ENCODE measurements at places on chromosomes 5 and 9.

DNA sequence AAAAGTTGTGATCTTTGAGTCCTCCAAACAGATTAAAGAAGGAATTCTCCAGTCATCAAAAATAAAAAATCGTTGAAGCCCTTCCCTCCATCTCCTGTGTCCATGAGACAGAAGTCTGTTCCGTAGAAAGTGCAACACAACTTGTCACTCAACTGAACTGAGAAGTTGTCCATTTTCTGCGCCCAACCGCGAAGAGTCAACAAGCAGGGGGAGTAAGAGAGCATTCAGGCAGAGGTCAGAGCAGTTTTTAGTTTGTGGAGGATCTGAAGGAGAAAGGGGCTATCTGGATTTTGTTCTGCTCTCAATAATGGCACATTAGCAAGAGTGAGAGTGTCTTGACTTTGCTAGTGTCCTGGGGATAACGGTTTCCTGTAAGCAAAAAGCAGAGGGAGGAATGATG, 303.9 kb downstream of the ICE1 start:
- no peak for DNase-seq

DNA sequence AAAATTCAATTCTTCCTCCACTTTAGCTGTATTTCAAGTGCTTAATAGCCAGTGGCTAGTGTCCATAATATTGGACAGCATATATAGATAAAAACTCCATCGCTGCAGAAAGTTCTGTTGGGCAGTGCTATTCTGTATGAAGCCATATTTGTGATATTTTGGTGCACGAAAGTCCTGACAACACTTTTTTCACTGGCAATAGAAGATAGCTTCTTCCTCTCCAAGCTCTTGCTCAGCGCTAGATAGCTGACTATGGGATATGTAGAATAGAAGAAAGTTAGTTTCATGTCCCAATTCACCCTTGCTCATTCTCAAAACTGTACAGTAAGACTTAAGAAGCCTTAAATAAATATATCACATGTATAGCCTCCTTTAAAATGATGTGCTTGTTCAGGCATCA, 269.9 kb downstream of the TLR4 start:
- no peak for DNase-seq

- DNase-seq = no peak
Observed at GRCh38 chr5:135341696-135342550, 57.1 kb downstream of the MACROH2A1 start.

DNA sequence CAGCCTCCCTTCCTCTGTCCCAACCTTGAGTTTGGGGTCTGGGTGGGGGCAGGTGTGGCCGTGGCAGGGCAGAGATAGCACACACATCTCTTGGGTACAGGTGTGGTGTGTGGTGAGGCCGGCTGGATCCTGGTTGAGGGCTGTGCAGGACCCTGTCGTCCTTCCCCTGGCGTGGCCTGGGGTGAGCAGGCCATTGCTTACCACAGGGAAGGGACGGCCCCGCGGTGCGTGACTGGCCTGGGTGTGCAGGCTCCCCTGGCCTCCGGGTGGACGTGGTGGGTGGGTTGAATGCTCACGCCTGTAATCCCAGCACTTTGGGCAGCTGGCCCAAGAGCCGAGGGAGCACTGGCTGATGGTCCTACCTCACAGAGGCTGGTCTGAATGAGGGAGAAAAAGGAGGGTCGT, 1.2 kb downstream of the ARRDC1 start:
- DNase-seq = no peak

GRCh38 chr5:16588434-16589214, 28.2 kb downstream of the RETREG1 start:
- DNase-seq = no peak

- no peak for DNase-seq
Observed at GRCh38 chr5:89480406-89481007, 597.5 kb upstream of the MEF2C start.

DNA sequence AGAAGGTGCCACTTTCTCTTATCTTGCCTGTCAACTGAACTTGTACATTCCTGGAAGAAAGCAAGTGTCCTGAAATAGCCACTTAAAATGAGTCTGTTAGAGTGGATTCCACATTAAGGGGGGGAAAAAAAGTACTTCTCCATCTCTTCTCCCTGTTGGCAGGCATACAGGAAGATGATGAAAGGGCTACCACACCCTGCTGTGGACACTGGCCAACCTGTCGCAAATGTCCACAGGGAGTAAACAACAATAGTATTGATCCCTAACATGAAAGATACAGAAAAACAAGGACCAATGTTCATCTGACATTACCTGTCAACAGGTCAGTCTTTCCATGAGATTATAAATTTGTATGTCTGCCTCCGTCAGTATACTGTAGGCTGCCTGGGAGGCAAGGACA, 265.1 kb upstream of the MAP3K1 start:
- no peak for DNase-seq

DNA sequence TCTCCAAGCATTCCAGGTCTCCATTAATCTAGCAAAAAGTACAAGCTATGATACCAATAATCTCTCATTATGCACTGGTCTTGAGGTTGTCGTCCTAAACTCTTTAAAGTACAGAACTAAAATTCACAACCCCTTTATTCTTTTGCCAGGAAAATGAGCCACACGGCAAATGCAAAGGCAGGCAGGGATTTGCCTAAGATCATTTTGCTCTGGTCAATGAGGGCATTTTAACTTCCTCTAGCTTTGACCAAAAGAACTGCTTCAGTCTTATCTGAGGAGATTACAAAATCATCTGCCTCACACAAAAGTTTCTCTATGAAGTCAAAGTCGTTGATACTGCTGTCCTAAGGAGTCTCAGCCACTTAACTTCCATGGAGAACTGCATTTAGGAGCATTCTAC, 51.8 kb downstream of the EPB41L4B start:
- no peak for DNase-seq

DNA sequence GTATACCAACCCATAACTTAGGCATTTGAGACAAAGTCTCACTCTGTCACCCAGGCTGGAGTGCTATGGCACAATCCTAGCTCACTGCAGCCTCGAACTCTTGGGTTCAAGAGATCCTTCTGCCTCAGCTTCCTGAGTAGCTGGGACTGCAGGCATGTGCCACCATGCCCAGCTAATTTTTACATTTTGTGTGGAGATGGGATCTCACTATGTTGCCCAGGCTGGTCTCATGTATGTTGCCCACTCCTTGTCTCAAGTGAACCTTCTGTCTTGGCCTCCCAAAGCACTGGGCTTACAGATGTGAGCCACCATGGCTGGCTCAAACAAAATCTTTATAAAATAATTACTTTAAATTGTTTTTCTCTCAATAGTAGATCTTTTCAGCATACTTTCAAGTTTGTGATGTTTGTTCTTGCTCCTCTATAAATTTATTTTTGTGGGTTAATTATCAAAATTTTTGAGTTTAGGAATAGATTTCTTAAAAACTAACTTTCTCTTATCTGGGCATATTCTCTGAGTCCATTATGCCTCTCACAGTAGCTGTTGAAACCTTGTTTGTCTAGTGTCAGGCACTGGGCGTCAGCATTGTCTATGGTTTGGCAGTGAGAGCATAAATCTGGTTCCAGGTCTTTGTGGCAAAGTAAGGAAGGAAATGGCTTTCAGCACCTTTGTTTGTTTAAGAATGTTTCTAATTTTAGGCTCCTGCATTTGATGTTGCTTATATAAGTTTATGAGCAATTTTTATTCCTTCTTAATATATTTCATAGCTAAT, 38.7 kb downstream of the NLN start:
- DNase-seq = no peak

DNA sequence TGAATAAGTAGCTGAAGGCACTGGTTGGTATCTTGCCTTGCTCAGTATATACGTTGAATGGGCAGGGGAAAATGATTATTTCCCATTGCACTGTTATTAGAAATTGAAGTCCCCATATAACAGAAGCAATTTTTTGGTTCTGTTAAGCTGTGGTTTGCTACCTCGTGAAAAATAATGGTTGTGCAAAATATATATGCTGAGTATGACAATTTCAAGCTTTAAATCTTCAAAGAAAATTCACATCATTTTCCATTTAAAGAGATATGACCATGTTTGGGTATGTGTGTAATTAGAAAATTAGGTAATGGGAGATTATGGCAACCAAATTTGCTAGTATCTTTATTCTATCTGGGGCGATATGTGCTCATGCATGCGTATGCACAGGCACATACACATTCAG, 139.8 kb downstream of the DMAC1 start:
- DNase-seq = no peak

- no peak for DNase-seq
Observed at GRCh38 chr5:106277540-106278096, 1393.1 kb downstream of the EFNA5 start.

- no peak for DNase-seq
Observed at GRCh38 chr9:126499005-126499910, 114.5 kb upstream of the LMX1B start.

DNA sequence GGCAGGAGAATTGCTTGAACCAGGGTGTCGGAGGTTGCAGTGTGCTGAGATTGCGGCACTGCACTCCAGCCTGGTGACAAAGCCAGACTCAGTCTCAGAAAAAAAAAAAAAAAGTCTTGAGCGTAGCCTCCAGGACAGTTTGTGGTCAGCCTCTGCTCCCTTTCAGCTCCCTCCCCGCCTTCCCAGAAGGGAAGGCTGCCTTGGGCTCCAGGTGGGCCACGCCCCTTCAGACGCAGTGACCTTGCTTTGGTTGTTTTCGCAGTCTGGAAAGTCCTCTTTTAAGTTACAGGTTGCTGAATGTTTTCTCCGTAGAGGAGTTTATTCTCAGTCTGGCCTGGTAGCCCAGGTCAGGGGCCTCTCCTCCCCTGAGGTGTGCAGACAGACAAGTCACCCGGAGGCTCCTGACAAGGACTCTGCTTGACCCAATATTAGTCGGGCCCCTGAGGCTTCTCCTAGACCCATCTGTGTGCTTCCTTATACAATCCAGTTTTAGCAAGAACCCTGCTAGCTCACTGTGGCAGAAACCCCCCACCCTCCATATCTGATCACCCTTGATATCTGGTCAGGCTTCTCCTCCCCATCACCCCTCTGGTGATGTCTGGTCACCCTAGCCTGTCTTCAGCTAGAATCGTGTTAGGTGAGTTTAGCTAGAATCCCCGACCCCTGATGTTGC, 31.6 kb upstream of the N4BP3 start:
- no peak for DNase-seq

GRCh38 chr5:117242028-117242427, 667.4 kb upstream of the SEMA6A start:
- DNase-seq = no peak

DNA sequence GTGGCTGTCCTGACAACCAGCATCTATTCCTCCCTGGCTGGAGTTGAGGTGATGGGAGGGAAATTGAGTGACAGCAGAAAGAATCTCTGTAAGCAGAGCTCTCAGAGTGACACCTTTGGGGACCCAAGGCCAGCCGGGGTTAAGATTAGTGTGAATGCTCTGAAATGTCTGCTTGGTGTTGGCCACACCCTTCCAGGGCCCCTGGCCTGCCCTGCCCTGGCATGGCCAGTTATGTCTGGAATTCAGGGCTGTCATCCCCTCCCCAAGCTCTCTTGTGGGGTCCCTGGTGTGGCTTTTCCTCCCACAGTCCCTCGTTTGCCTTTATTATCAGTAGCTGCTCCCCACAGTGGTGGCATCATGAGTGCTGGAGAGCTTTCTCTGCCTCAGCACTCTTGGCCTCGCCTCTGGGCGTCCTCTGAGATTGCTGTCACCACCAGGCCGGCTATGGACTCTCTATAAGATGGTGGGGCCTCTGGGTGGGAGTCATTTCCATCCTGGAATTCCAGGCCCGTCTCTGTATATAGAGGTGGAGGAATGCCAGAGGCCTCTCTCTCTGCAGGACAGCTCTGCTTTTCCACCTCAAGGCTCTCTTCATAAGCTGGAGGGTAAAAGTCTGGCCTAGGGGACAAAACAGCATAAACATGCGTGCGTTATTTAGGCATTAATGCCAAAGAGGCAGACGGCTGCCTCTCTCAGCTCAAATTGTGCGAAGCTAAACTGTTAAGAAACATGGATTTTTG, 3.6 kb downstream of the TMEM252 start:
- no peak for DNase-seq

DNA sequence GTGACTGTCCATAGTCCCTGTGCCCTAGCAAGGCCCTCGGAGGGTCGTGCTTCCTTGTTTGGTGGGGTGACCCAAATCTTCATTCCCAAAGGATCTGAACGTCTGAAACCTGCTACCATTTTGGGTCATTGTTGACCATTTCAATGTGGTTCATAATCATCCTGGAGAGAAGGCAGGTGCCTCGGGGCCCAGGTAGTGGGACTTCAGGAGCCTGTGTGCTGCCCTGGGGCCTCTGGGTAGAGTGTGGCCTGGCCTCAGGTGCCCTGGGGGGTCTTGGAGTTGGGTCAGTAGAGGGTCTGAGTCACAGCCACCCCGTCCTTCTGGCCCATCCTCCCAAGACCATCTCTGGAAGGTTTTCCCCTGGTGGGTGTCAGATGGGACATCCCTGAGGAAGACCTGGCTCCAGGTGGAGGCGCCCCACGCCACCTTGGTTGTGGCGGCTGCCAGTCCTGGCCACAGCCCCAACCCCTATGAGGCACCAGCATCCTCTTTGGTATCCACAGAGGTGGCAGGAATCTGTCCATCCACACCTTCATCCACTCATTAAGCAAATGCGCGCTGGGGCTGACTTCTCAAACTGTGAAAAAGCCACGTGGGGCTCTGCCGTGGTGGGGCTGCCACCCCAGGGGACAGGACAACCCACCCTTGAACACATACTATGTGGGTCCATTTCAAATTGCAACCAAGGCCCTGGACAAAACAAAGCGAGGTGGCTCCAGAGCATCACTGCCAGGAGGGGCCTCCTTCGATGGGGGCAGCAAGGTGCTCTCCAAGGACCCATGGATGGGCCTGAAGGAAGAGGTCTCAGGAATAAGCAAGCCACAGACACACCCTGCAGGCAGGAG, 41.6 kb upstream of the FCN1 start:
- no peak for DNase-seq

GRCh38 chr5:143016777-143017516, 246.8 kb downstream of the ARHGAP26 start:
- DNase-seq = peak; percentile 2

GRCh38 chr9:75448955-75449354, 360.6 kb downstream of the OSTF1 start:
- DNase-seq = no peak

GRCh38 chr9:18012170-18012569, 433.3 kb downstream of the SH3GL2 start:
- no peak for DNase-seq

DNA sequence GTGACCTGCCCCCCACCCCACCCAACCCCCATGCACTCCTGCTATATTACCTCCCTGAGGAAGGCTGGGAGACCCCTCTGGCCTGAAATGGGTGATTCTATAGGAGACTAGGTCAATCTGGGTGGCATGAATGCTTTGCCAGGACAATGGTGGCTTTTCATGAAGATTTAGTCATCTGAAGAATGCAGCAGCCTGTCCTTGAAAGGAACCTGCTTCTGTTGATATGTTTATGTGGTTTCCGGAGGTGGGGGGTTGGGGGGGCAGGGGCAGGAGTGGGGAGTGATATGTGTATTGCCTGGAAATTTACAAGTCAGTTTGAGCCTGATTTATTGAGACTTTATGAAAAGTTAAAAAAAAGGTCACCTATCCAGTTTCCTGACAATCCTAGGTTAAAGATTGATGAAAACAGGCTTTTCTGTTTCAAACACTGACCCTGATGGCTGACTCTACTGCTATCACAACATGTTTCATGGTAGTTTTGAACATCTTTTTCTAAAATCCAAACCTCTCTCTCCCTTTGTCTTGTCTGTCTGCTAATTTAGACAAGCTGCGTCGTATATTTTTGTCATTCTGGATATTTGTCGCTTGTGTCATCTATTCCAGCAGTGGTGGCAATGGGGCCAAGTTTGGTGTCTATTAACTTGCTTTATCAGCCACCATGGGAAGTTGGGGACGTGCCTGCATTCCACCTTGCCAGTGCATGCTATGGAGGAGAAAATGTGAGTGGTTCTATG, 153.7 kb upstream of the EGFLAM start:
- no peak for DNase-seq
